ENCODE measurements at places on chromosomes 1 and 21. TPM values are rescaled to one million over a fixed set of nuclear protein-coding genes. Genes with fewer than 3 reads are reported as not detected.

DNA sequence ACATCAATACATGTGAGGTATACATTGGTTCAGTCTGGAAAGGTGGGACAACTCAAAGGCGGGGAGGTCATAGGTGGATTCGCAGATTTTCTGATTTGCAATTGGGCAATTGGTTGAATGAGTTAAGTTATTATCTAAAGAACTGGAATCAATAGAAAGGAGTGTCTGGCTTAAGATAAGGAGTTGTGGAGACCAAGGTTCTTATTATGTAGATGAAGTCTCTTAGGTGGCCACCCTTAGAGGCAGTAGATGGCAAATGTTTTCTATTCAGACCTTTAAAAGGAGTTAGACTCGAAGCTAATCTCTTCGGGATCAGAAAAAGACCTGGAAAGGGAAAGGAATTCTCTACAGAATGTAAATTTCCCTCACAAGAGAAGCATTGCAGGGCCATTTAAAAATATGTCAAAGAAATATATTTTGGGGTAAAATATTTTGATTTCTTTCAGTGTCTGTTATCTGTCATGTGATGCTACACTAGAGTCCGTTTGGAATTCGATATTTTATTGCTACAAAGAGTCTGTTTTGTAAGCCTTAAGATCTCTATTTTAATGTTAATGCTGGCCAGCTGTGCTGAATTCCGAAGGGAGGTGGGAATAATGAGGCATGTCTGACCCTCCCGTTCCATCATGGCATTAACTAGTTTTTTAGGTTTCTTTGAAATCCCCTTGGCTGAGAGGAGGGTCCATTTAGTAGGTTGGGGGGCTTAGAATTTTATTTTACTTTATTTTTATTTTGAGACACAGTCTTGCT is 265.1 kb downstream of the PTPRU start:
- DNase-seq = no peak

- no peak for DNase-seq
Measured at GRCh38 chr1:116122955-116123757, 12.0 kb downstream of the MAB21L3 start.

DNA sequence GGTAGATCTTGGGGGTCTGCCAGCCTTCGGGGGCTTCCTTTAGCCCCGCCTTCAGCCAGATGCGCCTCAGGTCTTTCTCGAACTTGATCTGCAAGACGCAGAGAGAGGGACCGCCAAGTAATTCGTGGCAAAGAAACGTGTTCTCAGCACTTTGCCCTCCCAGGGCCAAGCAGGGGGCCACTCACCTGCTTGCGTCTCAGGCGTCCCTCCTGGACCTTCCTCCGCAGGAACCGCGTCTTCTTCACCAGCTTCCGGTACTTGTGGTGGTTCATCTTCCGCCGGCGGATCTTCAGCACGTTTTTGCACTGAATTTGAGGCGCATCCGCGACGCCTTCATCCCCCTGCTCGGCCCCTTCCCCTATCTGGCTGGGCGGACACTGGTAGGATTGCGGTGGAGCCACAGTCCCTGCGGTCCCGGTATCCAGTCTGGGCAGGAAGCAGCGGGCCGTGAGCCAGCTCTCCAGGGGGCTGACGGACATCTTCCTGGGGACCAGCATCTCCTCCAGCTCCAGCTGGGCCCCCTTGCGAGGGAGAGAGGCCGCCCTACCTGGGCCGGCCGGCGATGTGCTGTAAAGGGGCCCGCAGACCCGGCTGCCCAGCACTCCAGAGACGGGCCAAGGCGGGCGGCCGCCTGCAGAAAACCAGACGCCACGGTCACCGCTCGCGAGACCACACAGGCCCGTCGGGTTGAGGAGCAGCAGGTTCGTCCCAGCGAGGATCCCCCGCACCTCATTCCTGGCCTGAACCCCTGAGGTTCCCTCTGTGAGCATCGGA is 1.0 kb downstream of the AURKAIP1 start:
- DNase-seq = no peak

DNA sequence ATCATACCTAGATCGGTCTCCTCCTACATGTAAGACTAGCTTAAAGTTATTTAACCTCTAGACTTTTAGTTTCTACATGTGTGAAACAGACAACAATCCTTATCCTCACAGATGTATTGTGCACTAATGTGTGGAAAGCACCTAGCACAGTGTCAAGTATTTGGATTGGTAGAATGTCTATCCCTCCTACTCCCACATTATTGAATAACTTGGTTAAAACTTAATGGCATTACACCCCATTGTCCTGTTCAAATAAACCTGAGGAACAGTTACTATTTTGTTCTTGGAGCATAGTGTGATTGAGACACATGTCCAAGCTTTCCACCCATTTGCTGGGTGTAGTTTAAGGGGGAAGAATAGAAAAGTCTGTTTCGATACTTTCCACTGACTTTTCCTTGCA is 208.8 kb upstream of the JUN start:
- no peak for DNase-seq

DNA sequence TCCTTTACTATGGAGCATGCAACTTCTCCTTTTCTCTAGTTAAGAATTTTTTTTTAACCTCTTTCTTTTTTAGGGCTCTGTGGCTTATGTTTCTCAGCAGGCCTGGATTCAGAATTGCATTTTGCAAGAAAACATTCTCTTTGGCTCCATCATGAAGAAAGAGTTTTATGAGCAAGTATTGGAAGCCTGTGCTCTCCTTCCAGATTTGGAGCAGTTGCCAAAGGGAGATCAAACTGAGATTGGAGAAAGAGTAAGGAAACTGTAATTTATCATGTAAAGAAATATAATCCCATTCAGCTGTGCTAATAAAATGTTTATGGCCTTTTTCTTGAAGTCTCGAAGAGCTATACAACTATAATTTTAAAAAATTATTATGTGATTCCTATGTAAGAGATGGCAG is 70.1 kb downstream of the HSPA13 start:
- no peak for DNase-seq

DNA sequence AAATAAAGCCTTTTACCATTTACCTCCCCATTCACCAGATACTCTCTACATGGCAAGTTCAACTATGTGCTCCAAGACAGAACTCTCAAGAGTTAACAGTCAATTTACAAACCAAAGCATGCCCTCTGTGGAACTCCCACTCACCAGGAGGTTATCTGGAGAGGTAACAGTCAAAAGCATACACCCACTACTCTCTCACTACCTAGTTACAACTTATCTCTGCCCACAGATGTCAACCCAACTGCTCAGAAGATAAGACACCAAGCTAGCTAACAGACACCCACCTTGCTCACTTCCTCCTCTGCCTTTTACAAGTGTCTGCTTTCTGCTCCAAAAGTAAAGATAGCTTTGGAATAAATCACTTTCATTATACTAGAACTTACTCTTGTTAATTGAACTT is 131.0 kb downstream of the TRIM33 start:
- no peak for DNase-seq

DNA sequence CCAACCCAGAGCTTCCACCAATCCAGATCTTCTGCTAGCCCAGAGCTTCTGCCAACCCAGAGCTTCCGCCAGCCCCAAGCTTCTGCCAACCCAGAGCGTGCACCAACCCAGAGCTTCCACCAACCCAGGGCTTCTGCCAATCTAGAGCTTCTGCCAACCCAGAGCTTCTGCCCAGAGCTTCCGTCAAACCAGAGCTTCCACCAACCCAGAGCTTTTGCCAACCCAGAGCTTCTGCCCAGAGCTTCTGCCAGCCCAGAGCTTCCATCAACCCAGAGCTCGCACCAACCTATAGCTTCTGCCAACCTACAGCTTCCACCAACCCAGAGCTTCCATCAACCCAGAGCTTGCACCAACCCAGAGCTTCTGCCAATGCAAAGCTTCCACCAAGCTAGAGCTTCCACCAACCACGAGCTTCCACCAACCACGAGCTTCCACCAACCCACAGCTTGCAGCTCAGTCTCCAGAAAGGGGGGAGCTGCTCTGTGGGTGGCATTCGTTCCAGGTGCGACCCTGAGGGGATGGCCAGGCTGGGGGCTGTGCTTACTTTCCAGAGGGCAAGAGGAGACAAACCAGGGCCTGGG is 23.8 kb downstream of the CRYAA start:
- no peak for DNase-seq

DNA sequence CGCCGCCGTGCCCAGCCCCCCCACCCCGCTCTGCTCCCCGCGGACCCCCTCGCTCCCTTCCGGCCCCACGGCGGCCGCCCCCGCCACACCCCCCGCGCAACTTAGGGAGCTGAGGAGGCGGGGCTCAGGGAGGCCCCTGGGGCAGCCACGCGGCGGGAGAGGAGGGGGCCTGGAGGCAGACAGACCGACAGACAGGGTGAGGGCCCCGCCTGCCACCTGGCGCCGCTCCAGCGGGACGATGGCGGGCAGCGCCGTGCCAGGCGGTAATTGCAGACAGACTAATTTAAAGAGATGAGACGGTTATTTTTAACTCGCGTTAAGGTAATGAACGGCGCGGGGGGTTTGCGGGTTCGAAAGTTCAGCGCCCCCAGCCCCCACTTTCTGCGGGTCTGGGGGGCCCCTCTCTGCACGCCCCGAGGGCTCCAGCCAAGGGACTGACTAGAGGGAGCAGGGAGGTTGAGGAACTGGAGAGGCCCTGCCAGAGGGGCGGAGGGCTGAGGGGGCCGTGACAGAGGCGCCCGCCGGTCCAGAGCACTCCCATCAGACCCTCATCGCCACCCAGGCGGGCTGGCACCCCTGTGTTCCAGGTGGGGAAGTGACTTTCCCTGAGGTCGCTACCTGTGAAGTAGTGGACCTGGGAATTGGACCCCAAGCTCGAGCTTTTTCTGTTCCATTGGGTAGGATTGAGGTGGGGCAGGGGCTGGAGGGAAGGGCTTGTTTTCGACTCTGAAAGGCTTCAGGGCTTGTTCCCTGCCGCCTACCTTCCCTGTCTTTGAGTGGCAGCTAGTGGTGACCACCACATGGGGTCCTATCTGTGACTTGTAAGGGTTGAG is 5.4 kb downstream of the FOXO6 start:
- DNase-seq = peak; percentile 55

- no peak for DNase-seq
Measured at GRCh38 chr1:177847843-177848242, 122.0 kb downstream of the SEC16B start.

DNA sequence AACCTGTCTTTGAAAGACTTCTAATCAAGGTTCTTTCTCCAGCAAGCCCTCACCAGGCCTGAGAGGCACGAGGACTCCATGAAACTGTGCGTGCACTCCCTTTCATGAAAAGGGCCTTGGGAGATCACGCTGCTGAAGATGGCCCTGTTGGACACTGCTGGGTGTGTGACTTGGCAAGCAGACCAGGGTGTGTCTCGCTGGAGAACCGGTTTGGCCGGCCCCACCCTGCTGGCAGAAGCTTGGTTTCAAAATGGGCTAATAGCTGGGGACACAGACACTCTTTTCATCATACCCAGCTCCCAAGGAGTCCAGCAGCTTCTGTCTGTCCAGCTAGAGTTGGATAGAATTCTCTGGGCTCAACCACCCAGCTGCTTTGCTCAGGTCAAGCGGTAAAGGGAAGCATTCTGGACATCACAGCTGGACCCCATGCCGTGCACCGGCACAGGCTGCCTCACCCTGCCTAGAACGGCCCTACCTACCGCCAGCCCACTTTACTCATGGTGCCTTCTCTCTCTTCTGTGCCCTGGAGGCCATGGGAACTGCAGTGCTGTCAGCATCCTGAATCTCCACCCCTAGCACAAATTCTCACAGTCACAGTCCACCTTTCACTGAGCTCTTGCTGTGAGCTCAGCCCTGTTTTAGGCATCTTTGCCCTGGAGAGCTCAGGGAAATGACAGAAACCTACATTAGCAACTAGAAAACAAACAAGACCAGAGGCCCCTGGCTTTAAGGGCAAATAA is 24.6 kb downstream of the PKP1 start:
- no peak for DNase-seq

DNA sequence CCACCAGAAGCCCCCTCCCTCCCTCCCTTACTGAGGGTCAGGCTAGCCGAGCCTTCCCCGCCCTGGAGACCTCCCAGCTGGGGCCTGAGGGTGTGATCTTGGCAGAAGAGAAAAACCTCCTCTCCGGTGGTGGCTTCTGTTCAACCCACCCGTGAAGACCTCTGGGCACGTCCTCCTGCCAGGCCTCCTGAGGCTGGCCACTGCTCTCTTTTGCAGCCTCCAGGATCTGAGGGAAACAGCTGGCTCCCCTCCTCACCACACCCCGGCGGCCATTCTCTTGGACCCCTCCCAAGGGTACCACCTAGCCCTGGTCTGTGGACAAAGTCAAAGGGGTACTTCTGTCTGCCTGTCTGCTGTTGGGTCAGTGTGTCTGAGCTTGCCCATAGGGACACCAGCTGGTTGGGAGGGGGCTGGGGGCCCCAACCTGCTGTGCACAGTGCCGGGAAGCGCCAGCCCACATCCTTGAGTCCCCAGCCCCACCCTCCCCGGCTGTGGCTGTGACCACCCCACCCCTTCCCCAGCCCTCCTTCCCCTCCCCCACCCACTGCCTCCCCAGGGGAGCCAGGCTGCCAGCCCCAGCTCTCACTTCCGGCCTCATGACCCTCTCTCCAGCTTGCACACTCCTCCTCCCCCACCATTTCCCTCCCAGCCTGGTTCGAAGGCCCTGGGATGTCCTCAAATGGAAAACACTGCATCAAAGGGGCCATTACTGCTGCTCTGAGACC is 48.1 kb downstream of the AHDC1 start:
- DNase-seq = peak; percentile 10

The OPTC gene
- not detected for total RNA-seq

The RCAN1 gene
- total RNA-seq = 6.3 TPM

The ORC1 gene
- total RNA-seq = 1.1 TPM

The TRIM63 gene
- total RNA-seq = not detected

The APOBEC4 gene
- total RNA-seq = not detected

The PLA2G2C gene
- not detected for total RNA-seq

The NUP133 gene
- total RNA-seq = 45.8 TPM

The TEX38 gene
- not detected for total RNA-seq

Measured in CD4-positive, alpha-beta memory T cell (primary cell).